Natural killer cell (primary cell): ENCODE measurements at places on chromosomes 13 and 19. TPM values are rescaled to one million over a fixed set of nuclear protein-coding genes. Genes with fewer than 3 reads are reported as not detected.
A peak's percentile ranks its signal among the peaks of the same experiment; 100 is the strongest.

DNA sequence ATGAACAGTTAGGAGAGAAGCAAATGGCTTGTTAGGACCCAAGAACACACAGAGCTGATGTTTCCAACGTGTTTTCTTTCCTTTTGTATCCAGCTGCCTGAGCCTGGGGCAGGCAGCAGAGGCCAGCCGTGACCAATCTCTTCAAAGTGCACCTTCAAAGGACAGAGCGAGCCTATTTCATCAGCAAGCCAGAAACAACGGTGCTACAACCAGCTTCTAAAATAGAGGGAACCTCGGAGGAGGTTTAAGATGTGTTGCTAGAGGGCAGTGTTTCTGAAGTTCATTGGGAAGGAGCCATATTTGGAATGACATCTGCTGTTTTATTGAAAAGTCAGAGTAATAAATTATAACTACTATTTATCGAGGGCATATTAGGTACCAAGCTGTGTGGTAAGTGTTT lies 56.2 kb upstream of the RFC3 start:
- no peaks in the 10 kb centered on the region for H3K27me3 ChIP-seq
- H3K36me3 ChIP-seq: no peaks in the 10 kb centered on the region
- no peak overlapping the region for H3K4me3 ChIP-seq
- H3K4me1 ChIP-seq: no peaks in the 10 kb centered on the region
- H3K27ac ChIP-seq: no peak overlapping the region

DNA sequence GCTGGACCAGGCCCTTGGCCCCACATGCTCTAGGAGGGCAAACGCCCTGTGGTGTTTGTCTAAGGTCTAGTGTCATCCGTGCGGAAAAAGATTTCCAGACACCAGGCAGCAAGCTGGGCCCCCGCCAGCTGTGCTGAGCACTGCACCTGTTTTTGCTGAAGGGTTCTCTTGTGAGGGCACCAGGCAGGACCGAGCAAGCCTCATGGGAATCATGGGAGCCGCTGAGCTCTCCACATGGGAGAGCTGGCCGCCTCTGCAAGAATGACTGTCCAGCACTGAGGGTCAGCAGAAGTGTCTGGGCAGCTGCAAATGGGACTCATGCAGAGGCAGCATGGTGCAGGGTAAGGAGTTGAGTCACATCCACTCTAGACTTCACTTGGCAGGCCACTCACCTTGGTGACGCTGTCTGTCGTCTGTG lies 12.0 kb downstream of the B3GNT8 start:
- no peak overlapping the region for H3K4me3 ChIP-seq
- DNase-seq: no peak
- no peaks in the 10 kb centered on the region for H3K27me3 ChIP-seq
- H3K27ac ChIP-seq: no peak overlapping the region
- H3K4me1 ChIP-seq: peaks cover 11% of the 10 kb centered on the region
- peaks cover 60% of the 10 kb centered on the region for H3K36me3 ChIP-seq

DNA sequence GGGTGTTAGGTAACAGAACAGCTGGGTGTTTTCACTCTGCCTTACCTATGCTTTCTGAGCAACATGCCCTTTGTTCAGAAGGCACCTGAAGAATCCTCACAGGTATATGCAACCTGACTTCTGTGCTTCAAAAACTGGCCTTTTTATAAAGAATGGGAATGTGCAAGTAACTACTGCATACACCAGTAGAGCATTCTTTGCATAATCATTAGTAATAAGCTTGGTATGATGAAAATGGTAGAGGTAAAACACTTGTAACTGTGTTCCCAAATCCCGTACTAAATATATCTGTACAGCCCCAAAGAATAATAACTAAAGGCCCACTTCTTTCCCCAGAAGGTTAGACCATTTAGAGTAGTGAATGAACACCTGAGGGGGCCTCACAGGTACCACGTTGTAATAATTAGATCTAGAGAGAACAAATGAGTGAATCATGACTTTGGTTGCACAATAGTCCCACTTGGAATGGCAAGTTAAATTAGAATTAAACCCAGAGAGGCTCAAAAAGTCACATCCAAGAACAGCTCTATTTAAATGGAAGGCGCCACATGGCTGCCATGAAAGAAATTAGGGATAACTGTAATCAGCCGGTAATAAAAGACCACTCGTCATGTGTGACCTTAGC lies 413.9 kb downstream of the KLF12 start:
- peaks cover 12% of the 10 kb centered on the region for H3K4me1 ChIP-seq
- peaks cover 4% of the 10 kb centered on the region for H3K36me3 ChIP-seq
- no peak for DNase-seq
- no peak overlapping the region for H3K4me3 ChIP-seq

- no peaks in the 10 kb centered on the region for H3K4me1 ChIP-seq
- DNase-seq: no peak
- H3K27me3 ChIP-seq: no peaks in the 10 kb centered on the region
- no peak overlapping the region for H3K4me3 ChIP-seq
- no peaks in the 10 kb centered on the region for H3K36me3 ChIP-seq
These were observed 160.4 kb upstream of the SGCG start for GRCh38 chr13:23020246-23020843.

GRCh38 chr19:30276883-30277280 lies 95.3 kb upstream of the ZNF536 start:
- no peaks in the 10 kb centered on the region for H3K4me1 ChIP-seq
- H3K36me3 ChIP-seq: no peaks in the 10 kb centered on the region
- H3K27me3 ChIP-seq: no peaks in the 10 kb centered on the region

- peak overlapping the region; percentile 99 for H3K4me3 ChIP-seq
- DNase-seq: no peak
These were observed 1.4 kb downstream of the HNRNPM start for GRCh38 chr19:8446061-8446709.

DNA sequence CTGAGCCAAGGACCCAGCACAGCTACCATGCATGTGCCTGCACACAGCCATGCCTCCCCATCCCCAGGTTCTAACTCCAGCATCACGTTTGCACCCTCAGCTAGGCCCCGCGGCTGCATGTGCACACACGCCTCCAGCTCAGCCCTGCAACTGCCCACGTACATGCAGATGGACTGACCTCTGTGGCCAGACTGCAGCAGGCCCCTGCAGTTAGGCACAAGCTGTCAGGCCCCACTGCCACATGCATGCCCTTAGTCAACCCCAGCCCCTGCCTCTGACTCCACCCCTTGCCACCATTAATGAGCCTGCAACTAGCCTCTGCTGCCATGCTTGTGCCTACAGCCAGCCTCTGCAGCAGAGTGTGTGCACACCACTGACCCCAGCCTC lies 23.1 kb downstream of the SLC6A16 start:
- no peaks in the 10 kb centered on the region for H3K36me3 ChIP-seq
- no peak overlapping the region for H3K27ac ChIP-seq
- H3K27me3 ChIP-seq: no peaks in the 10 kb centered on the region
- H3K4me3 ChIP-seq: no peak overlapping the region
- peaks cover 10% of the 10 kb centered on the region for H3K4me1 ChIP-seq

- no peak overlapping the region for H3K27ac ChIP-seq
- H3K4me1 ChIP-seq: no peaks in the 10 kb centered on the region
- no peaks in the 10 kb centered on the region for H3K36me3 ChIP-seq
- H3K4me3 ChIP-seq: no peak overlapping the region
- no peak for DNase-seq
These were observed 212.8 kb downstream of the FGF9 start for GRCh38 chr13:21883713-21884112.

DNA sequence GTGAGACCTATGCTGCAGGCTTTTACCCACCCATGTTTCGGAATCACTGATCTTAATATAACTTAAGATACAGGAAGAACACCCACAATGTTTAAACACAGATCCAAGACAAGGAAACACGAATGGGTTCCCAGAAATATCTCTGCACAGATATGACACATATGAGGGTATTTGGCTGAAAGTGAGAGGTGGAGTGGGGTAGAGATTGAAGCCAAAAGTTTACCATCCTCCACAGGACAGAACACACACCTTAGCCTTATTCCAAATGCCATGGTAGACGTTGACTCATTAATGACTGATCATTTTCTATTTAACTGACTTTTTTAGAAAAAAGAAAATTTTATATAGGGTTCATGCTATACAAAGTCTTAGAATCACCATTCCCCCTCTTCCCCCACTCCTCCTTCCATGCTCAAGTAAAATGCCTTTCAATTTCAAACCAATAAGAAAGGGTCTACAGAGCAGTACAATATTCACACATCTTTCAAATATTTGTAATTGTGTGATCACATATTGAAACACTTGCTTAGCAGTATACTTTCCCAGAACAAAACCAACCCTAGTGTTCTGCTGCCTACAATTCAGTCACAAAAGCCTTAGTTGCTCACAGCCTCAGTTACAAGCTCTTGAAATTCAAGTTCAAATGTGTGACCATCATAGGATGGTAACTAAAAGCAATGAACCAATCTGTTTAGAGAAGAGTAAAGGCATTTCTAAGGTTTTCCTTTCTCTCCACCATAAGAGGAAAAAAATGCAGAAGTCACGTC lies 11.8 kb upstream of the DOCK9 start:
- DNase-seq: no peak
- no peaks in the 10 kb centered on the region for H3K4me1 ChIP-seq
- no peak overlapping the region for H3K4me3 ChIP-seq
- no peaks in the 10 kb centered on the region for H3K27me3 ChIP-seq
- no peaks in the 10 kb centered on the region for H3K36me3 ChIP-seq

- H3K27ac ChIP-seq: no peak overlapping the region
- no peak overlapping the region for H3K4me3 ChIP-seq
- H3K27me3 ChIP-seq: peaks cover 2% of the 10 kb centered on the region
- no peaks in the 10 kb centered on the region for H3K36me3 ChIP-seq
- DNase-seq: no peak
These were observed 62.7 kb upstream of the MRI1 start for GRCh38 chr19:13701624-13702023.

GRCh38 chr13:92549276-92549675 lies 677.3 kb upstream of the GPC6 start:
- no peaks in the 10 kb centered on the region for H3K36me3 ChIP-seq
- H3K27ac ChIP-seq: no peak overlapping the region
- no peaks in the 10 kb centered on the region for H3K4me1 ChIP-seq
- H3K27me3 ChIP-seq: no peaks in the 10 kb centered on the region

DNA sequence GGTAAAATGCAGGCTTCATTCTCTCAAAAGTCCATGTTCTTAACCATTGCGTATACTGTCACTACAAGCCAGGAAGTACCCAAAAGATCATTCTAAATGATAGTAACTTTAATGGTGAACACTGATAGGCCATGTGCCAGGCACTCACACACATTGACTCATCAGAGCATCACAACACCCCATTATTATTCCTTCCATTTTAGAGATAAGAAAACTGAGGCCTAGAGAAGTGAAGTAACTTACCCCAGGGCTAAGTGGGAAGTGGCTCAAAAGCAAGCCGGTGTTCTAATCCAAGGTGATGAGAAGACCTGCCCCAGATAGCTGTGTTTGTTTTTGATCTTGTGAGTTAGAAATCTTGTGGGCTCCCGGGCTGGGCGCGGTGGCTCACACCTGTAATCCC lies 1.4 kb upstream of the PHLDB3 start:
- no peak overlapping the region for H3K27ac ChIP-seq
- no peak for DNase-seq
- no peaks in the 10 kb centered on the region for H3K27me3 ChIP-seq

GRCh38 chr13:71015021-71015420 lies 852.0 kb downstream of the DACH1 start:
- no peaks in the 10 kb centered on the region for H3K27me3 ChIP-seq
- no peak overlapping the region for H3K27ac ChIP-seq
- no peak overlapping the region for H3K4me3 ChIP-seq
- no peak for DNase-seq

DNA sequence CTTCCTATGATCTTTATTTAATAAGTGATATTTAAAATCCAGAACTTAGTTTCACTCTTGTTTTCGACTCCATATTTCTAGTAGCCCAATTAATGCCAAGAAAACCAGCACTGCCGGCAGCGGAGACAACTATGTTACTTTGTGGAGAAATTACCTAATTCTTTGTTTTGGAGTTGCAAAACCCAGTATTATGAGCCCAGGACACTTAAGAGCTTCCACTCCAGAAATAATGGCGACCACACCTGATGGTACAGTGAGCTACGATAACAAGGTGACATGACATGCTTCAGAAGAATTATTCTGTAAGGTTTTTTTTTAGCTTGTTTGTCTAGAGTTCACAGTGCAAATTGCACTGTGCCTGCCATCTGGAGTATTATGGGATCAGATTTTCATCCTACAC lies 136.4 kb downstream of the ZAR1L start:
- H3K27ac ChIP-seq: no peak overlapping the region
- no peaks in the 10 kb centered on the region for H3K27me3 ChIP-seq
- H3K36me3 ChIP-seq: peaks cover 2% of the 10 kb centered on the region
- H3K4me3 ChIP-seq: no peak overlapping the region

DNA sequence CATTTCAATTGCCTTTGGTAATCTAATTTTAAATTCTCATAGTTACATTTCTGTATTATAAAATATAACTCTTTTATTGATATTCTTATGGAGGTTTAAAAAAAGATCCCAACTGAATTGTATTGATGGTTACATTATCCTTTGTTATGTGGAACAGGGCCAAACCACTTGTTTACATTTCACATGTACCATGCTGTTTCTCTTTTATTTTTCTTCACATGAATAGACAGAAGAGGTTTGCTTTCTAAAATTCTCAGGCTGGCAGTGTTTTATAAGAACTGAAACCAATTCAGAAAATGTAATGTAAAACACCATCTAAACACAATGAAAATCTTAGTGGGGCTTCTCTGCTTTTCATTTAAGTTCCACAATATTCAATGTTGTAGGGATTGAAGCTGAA lies 122.5 kb downstream of the GPC5 start:
- no peaks in the 10 kb centered on the region for H3K4me1 ChIP-seq
- H3K27ac ChIP-seq: no peak overlapping the region
- no peaks in the 10 kb centered on the region for H3K36me3 ChIP-seq
- H3K27me3 ChIP-seq: no peaks in the 10 kb centered on the region

DNA sequence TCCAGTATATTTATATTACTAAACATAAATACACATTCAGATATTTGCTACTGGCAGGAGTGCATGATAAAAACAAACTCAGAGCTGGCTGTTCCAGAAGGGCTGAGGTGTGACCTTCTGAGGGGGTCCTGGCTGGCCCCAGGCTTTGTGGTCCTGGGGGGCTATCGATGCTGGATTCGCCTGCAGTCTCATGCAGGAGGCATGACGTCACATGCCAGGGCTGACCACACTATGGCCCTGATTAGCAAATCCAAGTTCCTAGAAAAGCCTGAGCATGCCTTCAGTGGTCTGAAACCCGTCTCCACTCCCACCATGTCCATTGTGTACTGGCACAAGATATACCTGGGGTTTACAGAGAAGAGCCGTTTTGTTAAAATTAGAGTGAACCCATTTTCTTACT lies 97.9 kb downstream of the KL start:
- H3K4me3 ChIP-seq: no peak overlapping the region
- H3K36me3 ChIP-seq: no peaks in the 10 kb centered on the region

THAP8 gene
- total RNA-seq: 3.2 TPM

CHST8 gene
- total RNA-seq: not detected

ZNF223 gene
- 0.94 TPM for total RNA-seq

EDDM13 gene
- total RNA-seq: 2.6 TPM

CCL25 gene
- not detected for total RNA-seq

CCDC70 gene
- total RNA-seq: not detected

TSKS gene
- total RNA-seq: 2.4 TPM

ZNF420 gene
- total RNA-seq: 15.6 TPM
